T-helper 17 cell (primary cell): ENCODE measurements at places on chromosomes 3 and 15. TPM values are rescaled to one million over a fixed set of nuclear protein-coding genes. Genes with fewer than 3 reads are reported as not detected.

The SPINK8 gene
- not detected for total RNA-seq

The NR1I2 gene
- 0.20 TPM for total RNA-seq

The SMCO1 gene
- not detected for total RNA-seq

The ILDR1 gene
- total RNA-seq, result 0.32 TPM

DNA sequence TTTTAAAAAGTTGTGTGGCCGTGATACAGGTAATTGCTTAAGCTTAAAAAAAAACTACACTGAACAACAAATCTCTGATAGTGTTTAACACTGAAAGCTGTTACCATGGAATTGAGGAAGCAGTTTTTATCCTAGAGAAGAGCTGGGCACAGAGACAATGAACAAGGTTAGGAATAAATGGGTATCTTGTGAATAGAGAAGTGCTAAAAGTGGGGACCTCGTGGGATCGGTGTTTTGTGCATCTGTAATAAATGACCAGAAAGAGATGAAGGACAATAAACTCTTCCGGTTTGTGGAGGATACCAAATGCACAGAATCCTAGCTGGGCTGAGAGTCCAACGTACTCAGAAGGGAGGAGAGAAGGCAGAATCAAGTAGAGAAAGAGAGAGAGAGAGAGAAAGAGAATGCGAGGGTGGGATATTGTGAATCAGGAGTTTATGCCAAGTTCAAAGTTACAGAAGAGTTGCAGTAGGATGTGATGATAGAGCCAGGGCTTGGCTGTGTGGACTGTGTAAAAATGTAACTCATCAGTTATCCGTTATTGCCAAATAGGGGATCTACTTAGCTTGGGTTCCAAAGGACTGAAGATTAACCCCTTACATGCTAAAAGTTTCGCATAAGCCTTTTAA is 148.9 kb downstream of the IL20RB start:
- no peak for DNase-seq

- no peak for DNase-seq
Measured at GRCh38 chr3:15694628-15695027, 93.1 kb downstream of the BTD start.
